ENCODE measurements at places on chromosomes 4 and X.

DNA sequence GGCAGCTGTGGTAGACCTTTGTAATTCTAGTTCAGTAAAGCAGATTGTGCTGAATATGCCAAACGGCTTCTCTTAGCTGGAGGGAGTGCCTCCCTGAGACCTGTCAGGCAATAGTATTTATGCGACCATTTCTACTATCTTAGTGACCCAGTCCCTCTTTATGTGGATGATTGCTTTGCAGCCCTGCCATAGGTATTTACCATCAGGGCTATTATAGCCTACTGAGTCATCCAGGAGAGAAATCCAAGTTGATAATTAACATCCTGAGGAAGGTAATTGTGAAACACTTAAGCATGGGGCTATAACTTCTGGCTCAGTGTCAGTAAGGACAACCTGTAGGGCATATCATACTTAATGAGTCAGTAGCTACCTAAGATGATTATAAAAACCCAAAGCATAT, 103.9 kb upstream of the MAOA start:
- peak; percentile 18 for DNase-seq

GRCh38 chr4:1715002-1715758, 3.1 kb upstream of the SLBP start:
- DNase-seq: no peak

DNA sequence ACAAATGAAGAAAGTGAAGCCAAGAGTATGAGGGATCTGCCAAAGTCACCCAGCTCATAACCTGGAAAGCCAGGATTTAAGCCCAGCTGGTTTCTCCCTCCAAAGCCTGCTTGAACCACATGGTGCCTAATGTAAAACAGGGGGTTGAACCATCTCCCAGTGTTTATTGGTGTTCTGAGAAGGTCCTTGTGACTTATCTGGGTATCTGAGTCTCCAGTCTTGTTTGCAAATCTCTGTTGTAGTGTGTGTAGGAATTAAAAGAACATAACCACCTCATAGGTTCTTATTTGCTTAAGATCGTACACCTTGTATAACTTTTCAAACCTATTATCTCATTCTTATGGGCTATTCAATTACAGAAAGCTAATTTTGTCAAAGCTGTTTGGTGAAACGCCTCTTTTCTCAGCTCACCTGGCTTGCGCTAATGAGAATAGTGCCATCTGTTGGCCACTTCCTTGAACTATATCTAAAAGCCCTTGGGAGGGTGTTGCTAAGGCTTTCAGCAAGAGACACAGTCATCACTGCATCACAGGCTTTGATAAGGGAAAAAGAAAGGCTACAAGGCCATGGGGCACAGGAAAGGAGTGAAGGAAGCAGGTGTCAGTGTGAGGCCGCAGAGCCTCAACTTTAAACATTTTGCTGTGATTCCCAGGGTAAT, 34.0 kb downstream of the ETDB start:
- peak; percentile 30 for DNase-seq

DNA sequence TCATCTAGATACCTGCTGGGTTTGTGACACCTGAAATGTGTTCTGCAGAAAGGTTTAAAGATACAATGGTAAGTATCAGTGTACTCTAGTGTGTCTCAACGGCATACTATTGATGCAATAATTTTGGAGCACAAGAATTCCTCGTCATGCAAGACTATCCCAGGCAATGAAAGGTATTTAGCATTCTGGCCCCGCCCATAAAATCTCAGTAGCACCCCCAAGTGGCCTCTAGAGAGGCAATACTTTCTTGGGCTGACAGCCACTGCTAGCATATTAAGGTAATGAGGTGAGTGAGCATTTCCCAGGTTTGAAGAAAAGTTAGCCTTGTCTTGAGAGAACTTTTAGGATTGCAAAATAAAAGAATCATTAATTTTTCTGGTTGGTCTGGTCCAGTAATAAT, 24.0 kb downstream of the TAB3 start:
- peak; percentile 25 for DNase-seq

GRCh38 chr4:77586951-77587383, 18.7 kb upstream of the CXCL13 start:
- no peak for DNase-seq

DNA sequence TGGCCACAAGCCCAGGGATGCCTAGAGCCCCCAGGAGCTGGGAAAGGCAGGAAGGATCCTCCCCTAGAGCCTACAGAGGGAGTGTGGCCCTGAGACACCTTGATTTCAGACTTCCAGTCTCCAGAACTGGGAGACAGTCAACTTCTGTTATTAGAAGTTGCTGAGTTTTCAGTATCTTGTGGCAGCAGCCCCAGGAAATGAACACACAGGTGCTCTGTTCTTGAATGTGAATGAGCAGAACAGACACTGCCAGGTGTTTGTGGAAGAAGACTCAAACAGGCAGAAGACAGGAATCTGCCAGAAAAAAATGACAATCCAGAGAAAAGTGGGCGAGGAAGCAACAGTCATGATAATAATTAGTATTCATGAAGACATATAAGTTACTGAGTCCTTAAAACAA, 64.5 kb upstream of the STS start:
- DNase-seq: no peak

DNA sequence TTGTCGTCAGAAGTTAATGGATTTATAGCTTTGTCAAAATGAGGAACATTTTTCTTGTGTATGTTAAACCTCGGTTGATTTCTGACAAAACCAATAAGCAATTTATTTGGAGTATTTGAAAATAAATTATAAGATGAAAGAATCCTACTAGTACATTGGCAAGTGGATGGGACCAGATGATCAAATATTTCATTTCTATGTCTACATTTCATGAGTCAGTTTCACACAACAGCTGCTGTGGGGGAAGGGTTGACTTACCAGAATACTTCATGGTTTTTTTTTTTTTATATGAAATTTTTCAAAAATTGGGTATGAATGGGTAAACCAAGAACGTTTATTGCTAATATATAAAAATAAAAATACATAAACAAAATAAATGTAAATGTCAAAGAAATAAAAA, 39.4 kb downstream of the RAPGEF2 start:
- no peak for DNase-seq

GRCh38 chr4:99960648-99961047, 10.6 kb upstream of the H2AZ1 start:
- DNase-seq: no peak

DNA sequence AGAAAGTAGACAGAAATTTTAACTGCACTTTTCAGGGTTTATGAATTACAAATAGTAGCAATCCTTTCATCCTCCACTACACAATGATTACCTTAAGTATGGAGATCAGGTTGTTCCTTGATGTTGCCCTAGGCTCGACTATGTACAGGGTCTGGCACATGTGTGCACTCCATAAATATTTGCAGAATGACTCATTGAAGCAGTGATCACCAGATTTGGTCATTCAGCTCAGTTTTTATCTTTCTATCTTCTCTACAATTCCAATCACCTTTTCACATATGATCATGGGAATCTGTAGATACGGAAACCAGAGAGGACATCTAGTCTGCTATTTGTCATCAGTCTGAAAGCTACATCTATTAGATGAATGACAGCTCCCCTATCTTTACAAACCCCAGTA, 171.7 kb upstream of the HCCS start:
- peak; percentile 22 for DNase-seq

DNA sequence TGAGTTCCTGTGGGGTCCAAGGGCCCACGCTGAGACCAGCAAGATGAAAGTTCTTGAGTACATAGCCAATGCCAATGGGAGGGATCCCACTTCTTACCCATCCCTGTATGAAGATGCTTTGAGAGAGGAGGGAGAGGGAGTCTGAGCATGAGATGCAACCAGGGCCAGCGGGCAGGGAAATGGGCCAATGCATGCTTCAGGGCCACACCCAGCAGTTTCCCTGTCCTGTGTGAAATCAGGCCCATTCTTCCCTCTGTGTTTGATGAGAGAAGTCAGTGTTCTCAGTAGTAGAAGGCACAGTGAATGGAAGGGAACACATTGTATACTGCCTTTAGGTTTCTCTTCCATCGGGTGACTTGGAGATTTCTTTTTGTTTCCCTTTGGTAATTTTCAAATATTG, 4.8 kb downstream of the MAGEA11 start:
- DNase-seq: no peak

GRCh38 chr4:89509708-89510281, 202.2 kb upstream of the GPRIN3 start:
- DNase-seq: no peak

GRCh38 chrX:140298960-140299825, 205.7 kb downstream of the SOX3 start:
- DNase-seq: no peak

DNA sequence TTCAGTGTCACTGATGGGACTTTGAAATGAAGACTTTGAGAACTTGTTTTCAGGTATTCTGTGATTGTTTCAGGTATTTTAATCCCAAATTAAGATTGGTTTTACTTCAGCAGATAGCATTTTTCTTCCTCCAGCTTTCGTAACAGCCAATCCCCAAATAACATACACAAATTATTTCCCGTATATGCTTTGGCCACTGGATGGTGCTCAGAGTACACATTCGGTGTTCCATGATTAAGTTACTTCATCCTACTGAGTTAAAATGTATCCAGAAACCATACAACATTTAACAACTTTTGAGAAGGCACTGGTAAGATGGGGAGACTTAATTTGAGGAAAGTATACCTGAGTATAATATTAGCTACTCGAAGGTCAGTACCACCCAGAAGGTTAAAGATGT, 233.4 kb upstream of the FAM47A start:
- peak; percentile 22 for DNase-seq

DNA sequence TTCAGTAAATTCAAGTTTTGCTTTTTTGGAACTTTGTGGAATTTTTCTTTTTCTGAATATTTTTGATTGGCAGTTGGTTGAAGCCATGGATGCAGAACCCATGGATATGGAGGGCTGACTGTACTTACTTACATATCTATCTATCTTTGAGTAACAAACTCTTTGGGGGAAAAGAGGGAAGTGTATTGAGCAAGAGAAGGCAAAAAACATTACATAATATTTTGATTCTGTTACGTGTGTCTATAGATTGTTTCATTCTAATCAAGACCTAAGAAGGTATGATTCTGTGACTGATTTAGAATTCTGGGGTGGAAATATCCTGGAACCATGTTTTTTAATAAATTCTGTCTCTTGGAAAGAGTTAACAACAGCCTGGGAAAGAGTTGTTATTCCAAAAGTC, 31.5 kb downstream of the GRSF1 start:
- DNase-seq: no peak

DNA sequence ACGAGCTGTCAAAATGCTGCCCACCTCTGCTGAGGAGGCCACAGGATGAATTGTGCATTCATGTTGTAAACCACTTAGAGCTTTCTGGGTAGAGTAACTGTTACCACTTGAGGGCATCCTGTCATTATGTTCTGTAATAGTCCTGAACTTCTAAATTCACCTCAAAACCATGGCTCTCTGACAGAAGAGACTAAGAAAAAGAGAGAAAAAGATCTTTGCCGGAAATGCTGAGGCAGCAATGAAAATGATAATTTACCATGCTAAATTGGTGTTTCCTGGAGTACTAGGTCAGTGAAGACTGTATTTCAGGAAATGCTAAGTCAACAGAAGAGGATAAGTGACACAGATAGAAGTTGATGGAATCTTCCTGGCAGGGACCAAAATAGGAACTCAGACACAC, 942.3 kb upstream of the SLIT2 start:
- DNase-seq: peak; percentile 42

- DNase-seq: no peak
These were observed 3.3 kb upstream of the SLC25A4 start for GRCh38 chr4:185139736-185140135.

DNA sequence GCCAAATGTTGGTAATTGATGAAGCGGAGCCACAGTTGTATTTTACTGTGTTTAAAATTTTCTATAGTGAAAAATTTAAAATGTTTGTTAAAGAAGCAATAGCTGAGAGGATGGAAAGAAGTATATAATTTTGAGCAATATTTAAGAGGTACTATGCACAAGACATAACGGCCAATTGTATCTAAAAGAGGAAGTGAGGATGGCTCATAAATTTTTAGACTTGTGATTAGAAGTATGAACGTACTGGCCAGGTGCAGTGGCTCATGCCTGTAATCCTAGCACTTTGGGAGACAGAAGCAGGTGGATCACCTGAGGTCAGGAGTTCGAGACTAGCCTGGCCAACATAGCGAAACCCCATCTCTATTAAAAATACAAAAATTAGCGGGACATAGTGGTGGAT, 12.7 kb upstream of the HHIP start:
- DNase-seq: no peak

DNA sequence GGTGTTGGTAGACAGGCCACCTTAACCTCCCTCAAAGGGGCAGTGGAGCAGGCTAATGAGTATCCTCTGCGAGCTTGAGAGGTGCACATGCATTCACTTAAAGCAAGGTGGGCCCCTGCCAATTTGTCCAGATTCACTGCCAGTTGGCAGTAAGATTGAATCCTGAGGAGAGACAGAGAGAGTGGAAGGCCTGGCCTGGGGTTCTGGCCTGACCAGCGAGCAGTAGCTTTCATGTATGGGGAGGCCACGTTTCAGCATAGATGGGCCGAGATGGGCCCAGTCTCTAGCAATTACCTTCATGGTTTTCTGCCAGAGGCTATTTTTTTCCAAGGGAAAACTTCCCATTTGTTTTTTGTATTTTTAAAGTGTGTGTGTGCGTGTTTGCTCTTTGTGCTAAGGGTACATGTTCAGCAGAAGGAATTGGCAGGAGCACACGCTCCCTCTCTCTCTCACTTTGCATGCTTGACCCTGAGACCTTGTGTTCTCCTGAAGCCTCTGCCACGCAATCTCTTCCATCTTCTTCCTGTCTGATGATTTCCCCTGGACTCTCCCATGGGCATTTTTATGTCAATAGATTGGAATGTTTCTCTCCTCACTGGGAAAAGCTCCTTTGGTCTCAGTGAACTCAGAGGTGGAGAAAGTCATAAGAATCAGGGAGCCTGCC, 215.8 kb upstream of the SFRP2 start:
- DNase-seq: peak; percentile 34

- no peak for DNase-seq
These were observed 47.9 kb upstream of the TSPAN5 start for GRCh38 chr4:98706200-98706813.

DNA sequence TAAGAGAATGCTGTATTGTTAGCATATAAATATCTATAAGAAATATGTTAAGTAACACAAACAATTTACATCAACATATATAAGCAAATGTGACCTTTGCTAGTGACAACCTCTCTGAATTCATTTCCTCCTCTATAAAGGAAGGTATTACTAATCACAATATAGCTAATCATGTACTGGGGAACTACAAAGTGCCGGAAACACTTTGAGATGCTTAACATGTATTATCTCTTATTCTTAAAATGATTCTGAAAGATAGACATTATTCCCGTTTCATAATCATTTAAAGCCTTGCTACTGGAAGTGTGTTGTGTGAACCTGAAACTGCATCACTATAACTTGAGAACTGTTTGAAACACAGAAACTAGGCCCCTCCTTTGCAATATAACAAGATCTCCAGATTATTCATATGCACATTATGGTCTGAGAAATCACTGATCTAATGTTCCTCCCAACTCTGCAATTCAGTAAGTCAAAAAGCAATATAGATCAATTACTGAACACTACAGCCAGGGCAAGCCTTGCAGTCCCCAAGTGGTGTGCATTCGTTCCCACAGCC, 54.0 kb downstream of the KLHL8 start:
- no peak for DNase-seq
